ENCODE measurements at places on chromosomes 7 and 10.
A peak's percentile ranks its signal among the peaks of the same experiment; 100 is the strongest.

GRCh38 chr7:111784296-111784695 lies 222.0 kb upstream of the IMMP2L start:
- no peak for DNase-seq

- no peak for DNase-seq
Measured at GRCh38 chr10:101308051-101308450, 45.9 kb upstream of the BTRC start.

- no peak for DNase-seq
Measured at GRCh38 chr10:92699518-92700381, 10.0 kb downstream of the HHEX start.

- no peak for DNase-seq
Measured at GRCh38 chr7:15888090-15888489, 201.6 kb upstream of the MEOX2 start.

DNA sequence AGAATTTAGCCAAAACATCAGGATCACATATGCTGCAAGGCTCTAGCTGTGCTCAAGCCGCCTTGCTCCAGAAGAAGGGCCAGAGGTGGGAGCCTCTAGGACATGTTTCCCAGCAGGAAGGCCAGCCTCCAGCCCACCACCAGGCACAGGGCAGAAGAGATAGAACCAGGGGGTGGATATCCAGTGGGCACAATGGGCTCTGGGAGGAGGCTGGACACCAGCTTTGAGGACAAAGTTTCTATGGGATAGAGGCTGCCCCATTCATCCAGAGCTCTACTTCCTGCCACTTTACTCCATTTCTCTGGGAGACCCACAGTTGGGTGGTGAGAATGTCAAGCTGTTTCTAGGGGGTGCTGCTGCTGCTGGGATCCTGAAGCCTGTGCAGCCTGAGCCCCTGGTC lies 77.1 kb downstream of the ARHGAP22 start:
- no peak for DNase-seq

DNA sequence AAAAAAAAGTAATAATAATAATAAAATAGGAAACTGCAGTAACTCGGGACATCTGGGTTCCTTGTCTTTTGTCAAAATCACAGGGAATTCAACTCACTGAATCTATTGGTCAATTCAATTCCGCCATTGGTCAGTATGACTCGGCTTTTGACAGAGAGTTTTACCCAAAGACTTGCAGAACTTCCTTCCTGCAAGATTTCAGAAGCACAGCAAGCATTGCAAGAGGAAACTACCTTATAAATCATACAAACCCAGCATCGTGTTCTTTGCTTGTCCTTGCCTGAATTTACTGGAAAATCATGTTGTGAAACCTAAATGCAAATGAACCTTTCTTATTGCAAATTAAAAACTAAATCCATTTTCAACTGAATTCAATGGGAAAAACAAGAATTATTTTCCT lies 15.5 kb downstream of the KLF6 start:
- DNase-seq = no peak

DNA sequence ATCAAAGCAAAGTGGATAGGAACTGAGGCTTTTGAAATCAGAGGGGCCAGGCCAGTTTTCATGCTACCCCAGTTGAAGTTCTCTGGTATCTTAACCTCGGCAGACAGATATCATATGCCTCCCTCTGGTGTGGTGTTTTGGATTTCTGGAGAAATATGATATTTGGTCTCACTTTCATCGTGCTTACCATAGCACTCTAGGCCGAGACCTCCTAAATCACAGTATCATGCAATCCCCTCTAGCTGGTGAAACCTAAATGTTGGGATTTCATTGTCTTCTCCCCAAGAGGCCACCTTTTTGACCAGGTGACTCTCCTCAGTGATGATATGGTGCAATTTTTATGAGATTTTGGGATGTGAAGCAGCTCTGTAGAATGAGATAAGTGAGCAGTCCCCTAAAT lies 183.5 kb downstream of the CREB5 start:
- no peak for DNase-seq

GRCh38 chr7:95322854-95323253 lies 1.5 kb downstream of the PON1 start:
- no peak for DNase-seq

DNA sequence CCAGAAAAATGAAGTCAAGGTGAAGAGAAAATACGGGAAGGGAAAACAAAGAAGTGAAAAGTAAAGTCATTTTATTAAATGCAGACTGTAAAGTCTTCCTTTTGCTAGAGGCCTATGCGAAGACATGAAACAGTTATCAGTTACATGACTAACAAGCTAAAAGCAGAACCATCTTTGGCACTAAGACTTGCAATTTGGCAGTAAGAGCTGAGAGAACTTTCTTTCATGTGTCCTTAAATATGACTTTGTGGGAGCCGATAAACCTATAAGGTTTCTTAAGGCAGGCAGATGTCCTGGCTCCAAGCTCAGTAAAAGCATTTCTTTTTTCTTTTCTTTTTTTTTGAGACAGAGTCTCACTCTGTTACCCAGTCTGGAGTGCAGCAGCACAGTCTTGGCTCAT lies 10.4 kb downstream of the ANLN start:
- DNase-seq = no peak

- DNase-seq = no peak
Measured at GRCh38 chr7:119197172-119197876, 972.8 kb downstream of the ANKRD7 start.

- DNase-seq = peak; percentile 68
Measured at GRCh38 chr7:79789584-79790345, 336.3 kb upstream of the MAGI2 start.

DNA sequence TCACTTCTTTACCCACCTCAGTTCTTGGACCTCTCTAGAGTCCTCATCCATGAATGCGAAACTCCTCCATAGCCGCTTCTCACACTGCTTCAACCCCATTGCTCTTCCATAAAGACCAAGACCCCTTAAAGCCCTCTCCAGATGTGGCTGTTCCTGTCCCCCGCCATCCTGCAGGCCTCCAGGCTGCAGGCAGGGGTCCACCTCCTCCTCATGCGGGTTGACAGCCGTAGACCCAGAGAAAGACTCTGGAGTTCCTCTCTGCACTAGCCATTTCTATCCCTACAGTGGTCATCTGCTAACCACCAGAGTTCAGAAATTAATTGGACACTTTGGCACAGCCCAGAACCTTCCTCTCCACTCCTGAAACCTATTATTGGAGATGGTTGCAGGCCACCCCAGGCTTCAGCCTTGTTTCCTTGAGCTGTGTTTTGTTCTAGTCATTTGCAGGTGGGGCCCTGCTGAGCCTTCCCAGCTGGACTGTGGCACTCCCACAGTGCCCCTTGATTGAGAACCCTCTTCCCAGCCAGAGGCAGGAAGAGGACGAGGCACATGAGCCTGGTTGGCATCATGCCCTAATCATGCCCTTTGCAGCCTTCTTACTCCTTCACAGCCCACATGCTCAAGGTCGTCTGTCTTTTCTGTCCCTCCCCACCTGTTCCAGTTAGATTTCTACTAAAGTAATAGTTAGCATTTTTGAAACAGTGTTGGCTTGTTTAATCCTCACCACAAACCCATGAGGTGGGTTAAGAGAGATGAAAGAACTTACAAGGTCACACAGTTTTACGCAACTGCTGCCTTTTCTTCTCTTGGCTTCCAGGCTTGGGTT lies 23.9 kb downstream of the CUL1 start:
- no peak for DNase-seq

DNA sequence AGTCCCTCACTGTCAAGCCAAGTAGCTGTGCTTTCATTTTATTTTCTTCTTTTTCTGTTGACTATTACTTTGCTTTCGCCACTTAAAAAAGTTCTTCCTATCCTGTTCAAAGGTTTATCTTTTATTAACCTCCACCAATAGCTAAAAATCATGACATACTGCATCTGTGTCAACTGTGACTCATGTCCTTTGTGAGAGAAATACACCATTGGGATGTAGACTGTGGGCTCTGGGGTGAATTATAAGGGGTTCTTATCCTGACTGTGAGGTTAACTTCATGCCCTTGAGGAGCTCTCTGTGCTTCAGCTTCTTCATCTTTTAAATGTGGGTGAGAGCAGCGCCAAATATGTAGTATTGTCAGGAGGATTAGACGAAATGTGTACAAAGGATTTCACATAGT lies 71.9 kb upstream of the ANKRD30A start:
- no peak for DNase-seq

DNA sequence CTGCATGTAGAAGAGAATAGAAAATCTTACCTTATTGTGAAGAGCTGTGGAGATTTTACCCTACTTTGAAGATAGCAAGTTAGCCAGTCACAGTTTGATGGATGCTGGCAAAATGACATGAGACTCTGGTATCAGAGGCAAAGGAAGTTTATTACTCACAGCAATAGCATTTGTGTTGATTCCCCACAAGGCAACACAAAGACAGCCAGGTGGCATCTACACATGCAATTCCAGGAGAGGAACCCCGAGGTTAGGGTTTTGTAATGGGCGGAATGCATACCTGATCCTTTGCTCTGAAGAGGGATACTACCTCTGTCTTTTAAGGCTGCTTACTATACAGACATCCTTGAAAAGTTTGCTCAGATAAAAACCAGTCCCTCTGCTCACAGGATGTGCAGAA lies 59.5 kb downstream of the AHR start:
- DNase-seq = no peak

GRCh38 chr7:43700059-43700501 lies 29.2 kb downstream of the COA1 start:
- DNase-seq = peak; percentile 58

DNA sequence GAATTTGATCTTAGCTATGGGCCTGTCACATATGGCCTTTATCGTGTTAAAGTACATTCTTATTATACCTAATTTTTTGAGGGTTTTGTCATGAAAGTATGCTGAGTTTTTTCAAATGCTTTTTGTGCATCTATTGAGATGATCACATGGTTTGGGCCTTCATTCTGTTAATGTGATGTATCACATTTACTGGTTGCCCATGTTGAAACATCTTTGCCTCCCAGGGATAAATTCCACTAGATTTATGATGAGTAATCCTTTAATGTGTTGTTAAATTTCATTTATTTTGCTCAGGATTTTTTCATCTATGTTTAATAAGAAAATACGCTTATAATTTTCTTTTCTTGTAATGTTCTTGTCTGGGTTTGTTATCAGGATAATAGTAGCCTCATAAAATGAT lies 442.0 kb downstream of the MDFIC start:
- no peak for DNase-seq

- DNase-seq = no peak
Measured at GRCh38 chr7:43590862-43591557, 8.1 kb downstream of the STK17A start.

- no peak for DNase-seq
Measured at GRCh38 chr7:44561962-44562621, 11.6 kb downstream of the DDX56 start.

DNA sequence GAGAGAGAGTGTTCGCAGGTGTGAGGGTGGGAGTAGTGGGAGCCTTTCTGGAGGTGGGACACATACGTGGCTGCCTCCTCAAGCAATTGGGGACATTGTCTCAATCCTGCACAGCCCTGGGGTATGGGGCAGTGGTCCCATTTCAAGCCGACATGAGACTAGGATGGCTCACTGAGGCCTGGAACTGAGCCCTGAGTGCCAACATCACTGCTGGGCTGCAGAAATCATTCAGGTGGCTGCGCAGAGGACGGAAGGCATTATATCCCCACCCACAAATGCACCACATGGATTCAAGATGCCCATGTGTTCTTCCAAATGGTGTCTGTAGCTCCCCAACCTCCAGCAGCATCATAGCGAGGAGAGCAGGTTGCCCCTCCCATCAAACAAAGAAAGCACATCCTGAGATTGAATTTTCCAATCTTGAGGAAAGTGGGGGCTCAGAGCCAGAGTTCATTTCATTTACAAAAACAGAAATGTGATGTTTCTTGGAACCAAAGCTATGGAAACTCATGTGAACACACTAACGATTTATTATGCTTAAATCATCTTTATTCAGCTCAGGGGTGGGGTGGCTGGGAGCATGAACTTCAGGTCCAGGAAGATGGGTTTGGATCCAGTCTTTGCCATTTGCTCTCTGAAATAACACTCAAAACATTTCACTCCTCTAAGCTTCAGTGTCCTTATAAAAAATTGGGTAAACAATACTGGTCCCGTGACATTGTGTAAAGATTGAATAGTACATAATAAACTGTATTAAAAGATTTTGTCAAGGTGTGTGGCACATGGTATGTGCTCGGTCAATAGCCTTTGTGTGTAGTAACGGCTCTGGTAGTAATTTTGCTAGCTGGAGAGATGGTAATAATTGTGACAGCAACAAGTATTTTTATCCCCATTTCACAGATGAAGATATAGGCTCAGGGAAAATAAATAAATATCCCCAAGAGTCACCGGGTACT lies 4.6 kb downstream of the SFTPA2 start:
- no peak for DNase-seq

GRCh38 chr10:15228426-15228825 lies 59.9 kb upstream of the NMT2 start:
- DNase-seq = no peak

GRCh38 chr7:139168479-139168878 lies 59.0 kb upstream of the ZC3HAV1 start:
- no peak for DNase-seq

- no peak for DNase-seq
Measured at GRCh38 chr7:124462249-124462648, 303.3 kb downstream of the GPR37 start.

- no peak for DNase-seq
Measured at GRCh38 chr10:44947371-44948152, 12.0 kb upstream of the RASSF4 start.

GRCh38 chr7:92833766-92834506 lies 2.4 kb downstream of the CDK6 start:
- DNase-seq = no peak

DNA sequence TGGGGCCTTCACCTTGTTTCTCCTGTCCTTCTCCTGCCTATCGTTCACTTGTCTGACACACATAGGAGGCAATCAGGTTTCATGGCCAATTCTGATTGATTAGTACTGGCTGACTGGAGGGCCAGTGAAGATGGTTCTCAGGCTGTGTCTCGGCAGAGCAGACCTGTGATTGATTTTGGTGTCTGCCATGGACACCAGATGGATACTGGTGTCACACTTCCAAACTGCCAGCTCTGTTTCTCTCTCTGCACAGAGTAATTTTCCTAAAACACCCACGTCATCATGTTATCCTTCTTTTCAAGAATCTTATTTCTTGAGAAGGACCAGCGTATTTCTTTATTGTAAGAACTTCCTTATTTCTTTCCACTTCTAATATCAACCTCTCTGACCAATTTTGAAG lies 117.1 kb downstream of the ICA1 start:
- no peak for DNase-seq

- no peak for DNase-seq
Measured at GRCh38 chr7:46150202-46150601, 229.1 kb upstream of the IGFBP3 start.

DNA sequence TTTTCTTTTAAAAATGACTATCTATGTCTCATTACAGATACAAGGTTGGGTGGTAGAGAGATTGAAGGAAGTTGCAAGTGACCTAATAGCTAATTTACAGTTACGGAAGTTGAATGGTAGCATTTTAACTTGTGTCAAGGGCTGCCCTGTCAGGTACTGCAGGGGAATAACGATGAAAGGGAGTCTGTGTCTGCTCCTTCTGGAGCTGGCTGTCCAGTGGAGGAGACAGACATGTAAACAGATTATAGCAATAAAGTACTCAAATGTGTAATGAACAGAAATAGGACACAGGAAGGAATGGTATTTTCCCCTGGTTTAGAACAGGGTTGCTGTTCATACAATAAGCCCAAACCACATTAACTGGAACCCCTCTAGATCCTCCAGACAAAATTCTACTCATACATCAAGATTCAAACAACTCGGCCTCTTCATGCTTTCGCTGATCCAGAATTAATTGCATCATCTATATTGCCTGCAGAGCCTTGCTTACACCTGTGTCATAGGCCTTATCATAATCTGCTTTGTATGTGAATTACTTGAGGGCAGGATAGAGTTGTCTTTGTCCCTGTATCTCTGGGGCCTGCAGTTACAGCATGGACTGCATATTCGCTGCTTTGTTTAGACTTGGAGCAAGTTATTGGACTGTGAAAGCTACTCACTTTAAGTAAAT lies 42.8 kb downstream of the AUTS2 start:
- DNase-seq = no peak

GRCh38 chr10:80909254-80909653 lies 371.6 kb downstream of the SH2D4B start:
- DNase-seq = no peak
